ENCODE measurements at places on chromosomes 5 and 9. TPM values are rescaled to one million over a fixed set of nuclear protein-coding genes. Genes with fewer than 3 reads are reported as not detected.

Gene PCDHGA11
- total RNA-seq = 2.2 TPM

GRCh38 chr5:112551419-112552032 is 132.4 kb upstream of the EPB41L4A start:
- H3K36me3 ChIP-seq = no peaks in the 10 kb centered on the region
- no peak overlapping the region for H3K27ac ChIP-seq
- H3K27me3 ChIP-seq = peaks cover 13% of the 10 kb centered on the region
- DNase-seq = no peak
- no peaks in the 10 kb centered on the region for H3K4me1 ChIP-seq

GRCh38 chr5:132825834-132826391 is 4.5 kb downstream of the SHROOM1 start:
- no peaks in the 10 kb centered on the region for H3K36me3 ChIP-seq
- no peak overlapping the region for H3K27ac ChIP-seq
- no peaks in the 10 kb centered on the region for H3K27me3 ChIP-seq
- H3K4me3 ChIP-seq = no peak overlapping the region
- H3K4me1 ChIP-seq = peaks cover 16% of the 10 kb centered on the region

GRCh38 chr5:40442346-40442745 is 237.4 kb upstream of the PTGER4 start:
- no peaks in the 10 kb centered on the region for H3K27me3 ChIP-seq
- H3K4me1 ChIP-seq = peaks cover 24% of the 10 kb centered on the region
- H3K36me3 ChIP-seq = peaks cover 4% of the 10 kb centered on the region
- H3K4me3 ChIP-seq = no peak overlapping the region
- no peak for DNase-seq
- H3K27ac ChIP-seq = peak overlapping the region; percentile 47

Gene ENHO
- 1.0 TPM for total RNA-seq

Gene IL9
- not detected for total RNA-seq

GRCh38 chr5:102341681-102342288 is 45.7 kb upstream of the SLCO4C1 start:
- H3K4me1 ChIP-seq = no peaks in the 10 kb centered on the region
- no peaks in the 10 kb centered on the region for H3K27me3 ChIP-seq
- no peak overlapping the region for H3K4me3 ChIP-seq
- H3K27ac ChIP-seq = no peak overlapping the region

Gene PCDHA2
- 0.99 TPM for total RNA-seq

DNA sequence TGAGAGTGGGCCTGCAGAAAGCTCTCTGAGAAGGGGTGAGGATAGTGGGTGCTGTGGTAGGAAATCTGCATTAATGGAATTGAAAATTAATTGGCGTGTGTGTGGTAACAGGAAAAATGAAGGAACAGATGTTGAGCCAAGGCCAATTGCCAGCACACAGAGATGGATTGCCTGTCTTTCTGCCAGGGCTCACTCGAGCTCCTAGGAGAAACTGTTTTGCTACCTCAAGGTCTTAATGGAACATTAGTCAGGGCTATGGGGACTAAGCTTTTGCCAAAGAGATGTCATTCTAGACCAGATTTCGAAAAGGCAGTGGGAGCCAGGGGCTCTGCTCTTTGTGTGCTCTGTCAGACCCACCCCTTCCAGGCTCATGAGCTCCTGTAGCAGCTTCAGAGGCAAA is 124.0 kb upstream of the EFNA5 start:
- no peak overlapping the region for H3K4me3 ChIP-seq
- no peaks in the 10 kb centered on the region for H3K36me3 ChIP-seq
- DNase-seq = no peak
- H3K4me1 ChIP-seq = no peaks in the 10 kb centered on the region
- H3K27me3 ChIP-seq = no peaks in the 10 kb centered on the region

GRCh38 chr5:93894601-93895354 is 153.4 kb upstream of the POU5F2 start:
- H3K4me1 ChIP-seq = no peaks in the 10 kb centered on the region
- no peaks in the 10 kb centered on the region for H3K36me3 ChIP-seq
- no peak overlapping the region for H3K27ac ChIP-seq
- no peaks in the 10 kb centered on the region for H3K27me3 ChIP-seq
- no peak for DNase-seq

DNA sequence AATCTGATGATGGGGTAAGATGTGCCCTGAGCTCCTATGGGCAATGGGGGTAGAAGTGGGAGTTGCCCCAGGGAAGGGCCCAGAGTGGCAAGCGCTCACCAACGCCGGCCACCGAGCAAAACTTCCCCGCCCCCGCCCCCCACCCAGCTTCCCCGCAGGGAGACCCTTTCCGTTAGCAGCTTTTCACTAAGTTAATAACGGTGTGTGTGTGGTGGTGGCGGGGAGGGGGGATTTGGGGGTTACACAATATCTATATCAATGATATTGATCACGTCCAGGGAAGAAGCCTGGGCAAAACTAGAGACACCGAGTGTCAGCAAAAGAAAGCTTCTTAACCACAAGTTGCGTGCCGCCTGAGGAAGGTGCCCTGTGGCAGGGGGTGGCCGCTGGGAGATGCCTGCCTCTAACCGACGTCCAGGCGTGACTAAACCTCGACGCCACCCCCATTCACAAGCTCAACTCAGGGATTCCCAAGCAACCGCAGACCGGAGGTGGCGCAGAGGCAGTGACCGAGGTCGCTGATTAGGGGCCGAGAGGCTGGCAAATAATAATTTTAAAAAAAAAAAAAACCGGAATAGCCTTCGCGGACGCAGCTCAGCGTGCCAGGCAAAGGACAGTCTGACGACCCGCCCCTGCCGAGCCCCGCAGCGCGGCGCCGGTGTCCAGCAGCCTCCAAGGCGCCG is 222.6 kb downstream of the MEF2C start:
- H3K4me3 ChIP-seq = peak overlapping the region; percentile 70
- peaks cover 9% of the 10 kb centered on the region for H3K4me1 ChIP-seq
- no peak for DNase-seq
- H3K36me3 ChIP-seq = no peaks in the 10 kb centered on the region

DNA sequence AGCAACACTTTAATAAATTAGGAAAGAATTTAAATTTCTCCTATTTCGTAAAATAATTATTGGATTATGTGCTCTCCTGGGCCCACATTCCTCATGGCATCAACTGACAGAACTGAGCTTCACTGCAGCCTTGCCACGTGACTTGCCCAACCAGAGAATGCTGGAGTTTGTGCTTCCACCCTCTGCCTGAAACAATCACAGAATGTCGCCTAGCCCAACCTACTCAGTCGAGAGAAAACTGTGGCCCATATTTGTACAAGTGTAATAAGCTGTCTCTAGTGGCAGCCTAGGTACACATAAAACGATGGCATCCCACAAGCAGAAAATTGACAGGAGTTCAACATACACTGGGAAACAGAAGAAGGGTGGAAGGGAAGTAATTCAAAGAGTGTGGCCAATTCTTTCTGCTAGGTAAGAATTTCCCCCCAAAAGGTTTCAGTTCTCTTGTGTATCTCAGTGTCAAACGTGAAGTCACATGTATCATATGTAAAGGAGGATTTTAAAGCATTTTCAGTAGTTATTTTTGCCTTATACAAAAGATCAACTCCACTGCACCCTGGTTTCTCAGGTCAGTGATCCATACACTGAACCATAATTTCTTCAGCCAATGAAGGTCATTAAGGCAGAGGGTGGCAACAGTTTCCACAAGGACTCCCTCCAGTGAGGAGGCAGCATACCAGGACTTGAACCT is 41.7 kb downstream of the ZNF608 start:
- peaks cover 77% of the 10 kb centered on the region for H3K4me1 ChIP-seq
- H3K4me3 ChIP-seq = no peak overlapping the region
- DNase-seq = no peak
- no peak overlapping the region for H3K27ac ChIP-seq
- H3K36me3 ChIP-seq = peaks cover 13% of the 10 kb centered on the region

DNA sequence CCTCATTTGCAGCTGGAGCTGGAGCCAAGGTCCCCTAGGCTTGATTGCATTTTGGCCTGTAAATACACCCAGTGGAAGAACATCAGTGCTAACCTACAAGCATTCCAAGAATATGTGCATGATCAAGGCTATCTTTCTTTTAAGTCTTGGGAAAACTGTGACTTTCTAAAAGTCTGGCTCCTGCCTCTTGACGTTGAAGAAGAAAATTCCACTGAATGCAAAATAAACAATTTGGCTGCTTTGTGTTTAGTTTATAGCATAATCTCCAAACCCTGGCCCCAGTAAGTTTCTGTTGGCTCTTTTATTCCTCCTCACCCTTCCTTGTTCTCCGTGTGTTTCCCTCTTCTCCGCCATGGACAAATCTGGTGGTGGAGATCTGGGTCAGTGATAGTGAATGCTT is 109.3 kb upstream of the TLE1 start:
- no peaks in the 10 kb centered on the region for H3K27me3 ChIP-seq
- no peak overlapping the region for H3K27ac ChIP-seq
- H3K36me3 ChIP-seq = no peaks in the 10 kb centered on the region
- peaks cover 7% of the 10 kb centered on the region for H3K4me1 ChIP-seq

GRCh38 chr9:126986506-126986951 is 71.9 kb downstream of the RALGPS1 start:
- H3K36me3 ChIP-seq = peaks cover 8% of the 10 kb centered on the region
- peaks cover 7% of the 10 kb centered on the region for H3K4me1 ChIP-seq
- H3K27me3 ChIP-seq = no peaks in the 10 kb centered on the region

Gene FCN1
- total RNA-seq = not detected

Gene PPP3R2
- not detected for total RNA-seq

DNA sequence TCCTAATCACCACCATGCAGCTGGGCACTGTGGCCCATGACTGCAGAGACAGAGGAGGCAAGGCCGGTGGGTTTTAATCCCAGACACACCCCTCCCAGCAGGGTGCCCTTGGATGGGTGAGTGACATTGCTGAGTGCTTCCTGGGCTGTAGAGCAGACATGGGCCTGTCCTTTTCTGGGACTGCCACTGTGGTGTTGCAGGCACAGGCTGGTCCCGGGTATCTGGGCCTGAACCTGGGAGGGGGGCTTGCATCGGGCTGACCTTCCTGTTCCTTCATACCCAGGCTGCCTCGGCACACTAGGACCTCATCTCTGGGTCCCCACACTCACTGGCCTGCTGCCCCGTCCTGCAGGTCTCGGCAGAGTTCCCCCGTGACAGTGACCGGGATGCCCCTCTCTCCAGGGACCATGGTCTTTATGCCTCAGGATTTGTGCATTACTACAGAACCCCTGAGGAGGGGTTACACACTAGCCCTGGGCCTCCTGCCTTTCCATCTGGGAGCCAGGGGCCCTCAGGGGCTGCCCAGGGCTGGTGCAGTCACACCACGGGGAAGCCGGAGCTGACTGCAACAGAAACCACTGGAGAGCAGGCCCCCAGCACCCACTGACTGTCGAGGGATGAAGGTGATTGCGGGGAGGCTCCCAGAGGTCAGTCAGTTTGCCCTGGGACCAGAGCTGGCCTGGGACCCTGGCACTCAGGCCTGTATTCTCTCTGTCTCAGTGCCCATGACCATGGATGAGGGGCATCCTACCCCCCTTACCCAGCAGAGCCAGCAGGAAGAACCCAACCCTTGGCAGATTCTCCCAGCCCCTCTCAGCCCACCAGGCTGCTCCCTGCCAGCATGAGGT is 8.9 kb upstream of the SLC25A48 start:
- H3K27me3 ChIP-seq = peaks cover 20% of the 10 kb centered on the region
- no peak overlapping the region for H3K27ac ChIP-seq
- H3K4me1 ChIP-seq = no peaks in the 10 kb centered on the region
- no peak overlapping the region for H3K4me3 ChIP-seq

Gene FAM174A
- 16.0 TPM for total RNA-seq

DNA sequence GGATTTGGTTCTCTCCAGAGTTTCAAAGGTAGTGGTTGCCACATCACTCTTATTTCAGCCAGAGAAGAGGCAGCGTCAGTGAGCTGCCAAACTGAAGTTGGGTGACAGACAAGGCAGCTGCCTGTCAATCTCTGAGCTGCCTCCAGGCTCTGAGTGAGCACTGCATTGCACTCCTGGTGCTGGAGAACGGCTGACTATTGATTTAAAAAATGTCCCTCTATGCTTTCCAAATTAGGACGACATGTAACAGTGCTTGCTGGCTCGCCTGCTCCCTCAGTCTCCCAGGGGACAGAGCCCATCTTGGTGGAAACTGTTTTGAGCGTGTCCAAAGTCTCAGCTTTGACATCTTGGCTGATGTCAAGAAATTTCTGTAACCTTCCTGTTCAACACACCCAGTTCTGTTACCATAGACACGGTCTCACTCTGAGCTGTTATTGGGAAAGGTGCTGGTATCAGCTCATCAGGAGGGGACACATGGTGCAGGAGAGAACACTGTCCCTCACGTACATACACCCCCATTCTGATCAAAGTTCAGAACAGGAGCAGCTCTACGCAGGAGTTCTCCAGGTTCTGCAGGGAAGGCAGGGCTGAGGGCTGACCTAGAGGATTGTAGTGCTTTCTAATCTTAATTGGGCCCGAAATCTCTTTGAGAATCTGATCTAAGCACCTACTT is 15.7 kb downstream of the PCDH12 start:
- DNase-seq = no peak
- H3K4me3 ChIP-seq = no peak overlapping the region
- peaks cover 3% of the 10 kb centered on the region for H3K27me3 ChIP-seq
- no peak overlapping the region for H3K27ac ChIP-seq
- peaks cover 10% of the 10 kb centered on the region for H3K36me3 ChIP-seq

Gene PLPP7
- 0.73 TPM for total RNA-seq

DNA sequence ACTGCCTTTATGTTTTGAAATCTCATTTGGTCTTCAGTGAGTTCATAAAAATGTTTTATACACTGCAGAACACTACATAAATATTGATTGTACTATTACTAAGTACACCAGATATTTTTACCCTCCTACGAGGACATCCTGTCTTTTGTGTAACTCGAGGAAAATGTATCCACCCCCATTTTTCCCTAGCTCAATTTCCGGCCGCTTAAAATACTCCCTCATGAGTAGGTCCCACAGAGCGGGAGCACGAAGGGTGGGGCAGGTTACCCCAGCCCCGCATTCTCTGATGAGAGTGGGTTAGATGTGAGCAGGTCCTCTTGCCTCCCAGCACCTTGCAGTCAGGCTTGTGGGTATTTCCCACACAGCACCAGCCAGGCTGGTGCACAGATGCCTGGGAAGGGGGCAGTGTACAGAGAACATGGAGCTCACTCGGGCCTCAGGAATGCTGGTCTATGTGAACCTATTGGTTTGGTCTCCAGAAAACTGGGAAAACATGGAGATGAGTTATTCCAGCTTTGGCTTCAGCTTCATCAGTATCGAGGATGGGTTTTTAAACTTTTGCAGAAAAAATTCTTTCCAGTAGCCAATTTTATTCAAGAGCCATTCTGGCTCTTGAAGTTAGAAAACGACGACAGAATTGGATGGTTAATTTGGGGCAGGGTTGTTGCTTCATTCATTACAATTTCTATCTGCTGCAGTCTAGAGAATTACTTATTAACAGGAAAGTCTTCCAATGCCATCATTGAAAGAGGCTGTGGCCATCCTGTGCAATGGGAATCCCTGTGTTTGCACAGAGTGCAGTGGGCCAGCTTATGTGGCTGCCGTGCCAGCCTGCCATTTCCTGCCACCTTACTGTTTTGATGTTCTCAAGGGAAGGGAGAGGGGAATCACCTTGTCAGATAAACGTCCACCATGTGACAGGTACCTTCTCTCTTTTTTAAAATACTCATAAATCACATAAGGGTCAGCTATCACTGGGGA is 73.2 kb downstream of the WDR41 start:
- no peak overlapping the region for H3K4me3 ChIP-seq
- no peak for DNase-seq
- peak overlapping the region; percentile 62 for H3K27ac ChIP-seq
- peaks cover 10% of the 10 kb centered on the region for H3K36me3 ChIP-seq
- no peaks in the 10 kb centered on the region for H3K27me3 ChIP-seq
- peaks cover 25% of the 10 kb centered on the region for H3K4me1 ChIP-seq

Gene ZDHHC11B
- total RNA-seq = not detected

Gene CTSV
- 0.21 TPM for total RNA-seq
